ENCODE measurements at places on chromosomes 11 and 22. TPM values are rescaled to one million over a fixed set of nuclear protein-coding genes. Genes with fewer than 3 reads are reported as not detected.

The SLC37A2 gene
- 1.7 TPM for total RNA-seq

The RASD2 gene
- total RNA-seq: 0.65 TPM

The VPS11 gene
- total RNA-seq: 27.8 TPM

The GLB1L3 gene
- not detected for total RNA-seq

The TSPAN18 gene
- total RNA-seq: 0.10 TPM

The CNTF gene
- total RNA-seq: 1.8 TPM

The ADAMTS8 gene
- total RNA-seq: 0.07 TPM

The KCNJ4 gene
- 0.03 TPM for total RNA-seq

The BAIAP2L2 gene
- total RNA-seq: 0.39 TPM
